Aorta (tissue), 5 donors: ENCODE measurements at places on chromosomes 6 and 20. TPM values are rescaled to one million over a fixed set of nuclear protein-coding genes. Genes with fewer than 3 reads are reported as not detected.

- DNase-seq, result no peak
These were observed 16.7 kb downstream of the MAVS start for GRCh38 chr20:3863317-3863716.

DNA sequence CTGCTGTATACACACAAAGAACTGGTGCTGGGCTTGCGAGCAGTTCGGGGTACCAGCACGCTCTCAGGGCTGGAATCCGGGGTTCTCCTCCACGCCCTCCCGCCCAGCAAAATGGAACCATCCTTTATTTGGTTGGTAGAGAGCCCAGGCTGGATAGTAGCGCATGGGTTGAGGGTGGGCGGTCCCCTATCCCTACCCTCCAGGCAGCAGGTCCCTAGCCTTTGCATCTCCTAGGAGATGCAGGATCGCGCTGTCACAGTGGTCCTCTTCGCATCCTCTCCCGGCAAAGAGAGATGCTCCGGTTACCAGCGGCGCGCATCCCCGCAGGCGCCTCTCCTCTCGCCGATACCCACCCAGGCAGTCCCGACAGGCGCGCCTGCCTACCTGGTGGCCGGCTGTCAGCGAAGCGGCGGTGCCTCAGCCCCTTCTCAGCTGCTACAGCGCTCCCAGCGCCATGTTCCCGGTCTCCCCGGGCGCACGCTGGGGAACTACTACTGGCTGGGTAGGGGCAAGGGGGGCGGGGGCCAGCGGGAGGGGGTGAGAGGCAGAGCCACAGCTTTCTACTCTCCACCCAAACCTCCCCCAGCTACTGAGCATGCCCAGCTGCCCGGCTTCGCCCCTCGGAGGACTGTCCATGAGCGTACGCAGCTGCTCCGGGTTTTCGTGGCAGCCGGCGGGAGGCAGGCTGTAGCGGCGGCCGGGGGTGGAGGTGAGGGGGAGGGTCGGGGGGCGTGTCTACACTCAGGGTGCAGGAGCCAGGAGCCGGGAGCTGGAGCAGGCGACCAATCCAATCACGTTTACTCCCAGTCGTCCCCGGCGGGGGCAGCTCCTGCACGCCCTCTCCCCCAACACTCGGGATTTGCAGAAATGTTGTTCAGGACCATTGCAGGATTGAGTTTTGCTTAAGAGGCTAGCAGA lies at the start of gene PAK5:
PAK5 (minus strand) TSS at position 699 of the 918 bp plus-strand sequence. CDS start 194,748 bp downstream, outside the sequence.
- peak; percentile 82 for DNase-seq

DNA sequence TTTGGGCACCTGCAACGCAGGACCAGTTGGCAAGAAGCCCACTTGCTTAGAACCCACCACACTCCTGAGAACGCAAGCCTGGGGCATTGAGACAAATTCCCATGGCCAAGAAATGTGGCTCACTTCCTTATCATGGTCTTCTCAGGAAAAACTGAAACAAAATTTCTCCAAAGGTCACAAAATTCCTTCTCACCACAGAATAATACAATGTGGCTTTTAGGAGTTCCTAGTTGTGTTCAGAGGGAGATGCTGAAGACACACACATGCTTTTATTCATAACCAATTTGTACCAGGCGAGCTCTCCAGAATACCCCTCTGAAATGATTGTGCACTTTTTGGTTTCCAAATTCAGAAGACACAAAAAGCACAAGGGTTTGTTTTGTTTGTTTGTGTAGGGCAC lies 31.6 kb downstream of the ADTRP start:
- DNase-seq, result no peak

EFCAB8 gene
- 0.81 TPM for total RNA-seq

KHDC1 gene
- 1.8 TPM for total RNA-seq

GSTA1 gene
- not detected for total RNA-seq
